CD4-positive, alpha-beta T cell treated with Interleukin-2 at 100 ng/mL for 4 hours (primary cell): ENCODE measurements at places on chromosomes 11 and 22.

GRCh38 chr11:117337076-117337475 is 9.4 kb downstream of the CEP164 start:
- no peak for DNase-seq

DNA sequence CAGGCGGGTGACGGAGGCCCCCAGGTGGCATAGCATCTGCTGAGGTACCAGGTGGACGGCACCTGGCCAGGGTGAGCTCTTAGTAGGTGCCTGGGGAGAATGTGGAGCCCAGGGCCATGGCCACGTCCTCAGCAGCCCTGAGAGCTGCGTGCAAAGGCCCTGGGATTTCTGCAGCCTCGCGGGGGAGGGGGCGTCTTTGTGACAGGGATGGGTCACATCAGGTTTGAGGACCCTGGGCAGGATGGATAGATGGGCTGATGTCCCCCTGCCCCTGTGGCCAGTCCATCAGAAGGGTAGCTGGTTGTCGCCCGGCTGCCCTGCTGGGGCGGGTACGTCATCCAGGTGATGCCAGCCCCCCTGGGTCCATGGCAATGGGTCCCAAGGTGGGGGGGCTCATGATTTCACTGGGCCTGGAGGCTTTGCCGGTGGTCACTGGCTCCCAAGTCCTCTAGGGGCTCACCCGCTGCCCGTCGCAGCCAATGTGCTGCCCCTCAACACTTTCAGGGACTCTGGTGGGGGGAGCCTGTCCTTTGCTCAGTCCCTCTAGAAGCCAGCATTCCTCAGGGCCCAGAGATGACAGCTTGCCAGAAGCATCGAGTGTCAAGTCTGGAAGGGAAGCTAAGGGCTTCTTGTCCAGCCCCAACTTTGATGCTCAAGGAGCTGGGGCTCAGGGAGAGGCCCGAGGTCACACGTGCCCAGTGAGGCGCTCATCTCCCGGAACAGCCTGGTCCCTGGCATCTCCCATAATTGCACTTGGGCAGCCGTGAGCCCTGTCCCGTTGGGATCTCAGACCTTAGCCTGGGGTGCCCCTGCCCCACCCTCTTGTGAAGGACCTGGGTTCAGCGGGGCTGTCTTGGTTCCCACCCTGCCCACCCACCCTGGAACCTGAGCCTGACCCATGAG is 777 bp downstream of the TBX10 start:
- no peak for DNase-seq

DNA sequence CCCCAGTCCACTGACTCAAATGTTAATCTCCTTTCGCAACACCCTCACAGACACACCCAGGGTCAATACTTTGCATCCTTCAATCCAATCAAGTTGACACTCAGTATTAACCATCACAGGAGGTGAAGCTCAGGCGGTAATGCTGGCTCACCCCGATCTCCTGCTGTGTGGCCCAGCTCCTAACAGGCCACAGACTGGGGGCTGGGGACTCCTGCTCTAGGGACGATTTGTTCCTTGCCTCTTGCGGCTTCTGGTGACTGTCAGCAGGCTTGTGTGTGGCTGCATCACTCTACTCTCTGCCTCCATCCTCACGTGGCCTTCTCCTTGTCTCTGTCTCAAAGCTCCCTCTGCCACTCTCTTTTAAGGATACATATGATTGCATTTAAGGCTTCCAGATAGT is 45.0 kb downstream of the SPON1 start:
- DNase-seq, result no peak

DNA sequence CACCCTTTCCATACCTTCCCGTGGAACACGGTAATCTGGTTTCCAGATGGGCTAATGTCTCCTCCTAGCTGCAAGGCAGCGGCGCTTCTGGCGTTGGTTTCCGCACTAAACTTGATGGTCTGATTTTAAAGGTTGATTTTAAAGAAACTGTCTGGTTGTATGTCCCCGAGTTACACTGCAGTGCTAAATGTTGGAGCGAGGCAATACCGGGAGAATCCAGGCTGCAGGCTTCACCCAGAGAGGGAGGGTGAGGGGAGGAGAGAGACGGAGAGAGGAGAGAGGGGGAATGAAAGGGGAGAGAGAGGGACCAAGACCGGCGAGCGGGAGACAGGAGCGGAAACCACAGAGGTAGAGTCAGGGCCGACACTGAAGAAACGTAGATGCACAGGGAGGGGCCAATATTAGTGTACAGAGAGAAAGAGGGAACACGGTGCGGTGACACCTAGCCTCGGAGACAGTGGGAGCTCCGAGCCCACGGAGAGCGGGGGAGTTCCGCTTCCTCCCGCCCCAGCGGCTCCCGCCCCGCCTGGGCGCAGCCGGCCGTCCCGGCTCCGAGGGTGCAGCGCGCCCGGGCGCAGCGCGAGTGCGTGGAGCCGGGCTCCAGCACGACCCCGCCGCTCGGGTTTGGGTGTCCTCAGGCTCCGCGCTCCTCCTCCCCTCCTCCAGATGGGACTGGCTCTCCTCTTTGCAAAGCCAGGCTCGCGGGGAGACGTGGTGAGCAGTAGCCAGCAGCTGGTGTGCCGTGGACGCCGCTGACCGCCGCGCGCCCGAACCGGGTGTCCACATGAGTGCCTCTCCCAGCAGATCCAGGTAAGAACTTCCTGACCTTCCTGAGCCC is 71.9 kb upstream of the GRAMD1B start:
- peak; percentile 23 for DNase-seq

DNA sequence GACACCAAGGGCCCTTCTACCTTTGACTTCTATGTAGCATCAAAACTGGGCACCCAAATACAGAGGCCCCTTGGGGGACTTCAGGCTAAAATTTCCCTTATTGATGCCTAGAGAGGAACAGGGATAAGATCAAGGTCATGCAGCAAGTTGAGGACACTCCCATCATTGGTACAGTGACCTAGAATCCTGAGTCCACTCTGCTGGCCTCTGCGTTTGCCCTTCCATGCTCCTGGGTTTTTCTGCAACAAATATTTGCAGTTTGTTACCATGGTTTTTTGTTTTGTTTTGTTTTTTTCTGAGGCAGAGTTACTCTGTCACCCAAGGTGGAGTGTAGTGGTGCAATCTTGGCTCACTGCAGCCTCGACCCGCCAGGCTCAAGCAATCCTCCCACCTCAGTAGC is 64.2 kb downstream of the THAP12 start:
- DNase-seq, result no peak
